ENCODE measurements at places on chromosomes 12 and 14.

DNA sequence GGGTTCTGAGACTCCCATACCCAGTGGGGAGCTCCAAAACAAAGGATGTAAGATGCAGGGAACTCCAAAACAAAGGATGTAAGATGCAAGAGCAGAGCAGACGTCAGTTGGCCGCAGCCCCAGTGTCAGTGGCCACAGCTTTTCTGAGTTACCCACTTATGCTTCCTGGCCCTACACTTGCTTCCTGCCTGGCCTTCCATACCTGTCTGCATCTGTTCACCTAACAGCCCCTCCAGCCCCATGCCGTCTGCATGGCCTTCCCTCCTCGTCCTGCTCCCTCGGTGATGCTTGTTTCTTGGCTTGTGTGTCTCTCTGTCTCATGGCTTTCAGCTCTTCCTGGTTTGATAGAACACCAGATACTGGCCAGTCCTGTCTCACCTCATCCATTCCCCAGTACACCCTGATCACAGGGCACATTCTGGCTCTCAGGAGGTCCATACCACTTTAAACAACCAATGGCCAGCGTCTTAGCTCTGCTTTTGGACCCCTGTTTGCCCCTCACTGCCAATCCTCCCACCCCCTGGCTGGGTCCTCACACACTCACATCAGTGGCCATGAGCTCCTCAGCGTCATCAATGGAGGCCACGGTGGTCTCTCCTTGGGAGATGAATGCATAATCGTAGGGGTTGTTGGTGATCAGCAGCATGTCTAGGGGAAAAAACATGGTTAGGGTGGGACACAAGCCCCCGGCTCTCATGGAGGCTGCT lies 5.3 kb downstream of the MYH7 start:
- DNase-seq: no peak

GRCh38 chr12:66160704-66161103 lies 9.1 kb downstream of the TMBIM4 start:
- no peak for DNase-seq

DNA sequence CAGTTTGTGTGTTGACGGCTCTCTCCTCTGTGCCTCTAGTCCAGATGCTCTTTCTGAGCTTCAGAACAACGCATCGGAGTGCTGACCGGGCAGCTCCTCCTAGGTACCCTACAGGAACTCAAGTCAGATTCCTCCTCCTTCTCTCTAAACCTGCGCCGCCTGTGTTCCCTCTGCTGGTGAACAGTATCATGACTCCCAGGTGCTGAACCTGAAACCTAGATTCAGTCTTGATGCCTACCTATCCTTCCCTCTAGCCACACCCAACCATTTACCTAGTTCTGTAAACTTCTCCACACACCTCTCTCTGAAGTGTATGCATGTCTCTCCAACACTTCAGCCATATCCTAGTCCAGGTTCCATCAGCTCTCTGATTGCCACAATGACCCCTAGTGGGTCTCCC lies 112.7 kb downstream of the EFCAB11 start:
- DNase-seq: no peak

- DNase-seq: no peak
These were observed 10.2 kb upstream of the GPX2 start for GRCh38 chr14:64952598-64953309.

DNA sequence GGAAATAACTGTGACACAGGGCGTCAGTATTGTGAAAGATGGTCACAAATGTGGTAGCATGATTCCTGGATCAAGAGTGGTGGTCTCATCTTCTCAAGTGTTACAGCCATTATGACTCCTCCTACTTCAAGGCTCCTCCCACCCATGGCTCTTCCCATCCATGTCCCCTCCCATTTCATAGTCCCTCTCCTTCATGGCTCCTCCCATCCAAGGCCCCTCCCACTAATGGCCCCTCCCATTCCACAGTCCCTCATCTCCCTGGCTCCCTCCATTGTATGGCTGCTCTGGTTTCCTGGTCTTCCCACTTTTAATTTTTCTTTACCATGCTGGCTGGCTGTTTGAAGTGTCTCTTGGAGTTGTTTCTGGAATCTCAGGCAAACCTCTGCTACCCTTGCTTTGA lies 1375.2 kb upstream of the TMEM132C start:
- DNase-seq: no peak

Measured in dorsolateral prefrontal cortex (tissue), 122 donors.